Epithelial cell of proximal tubule (primary cell): ENCODE measurements at places on chromosomes 12 and 14.

DNA sequence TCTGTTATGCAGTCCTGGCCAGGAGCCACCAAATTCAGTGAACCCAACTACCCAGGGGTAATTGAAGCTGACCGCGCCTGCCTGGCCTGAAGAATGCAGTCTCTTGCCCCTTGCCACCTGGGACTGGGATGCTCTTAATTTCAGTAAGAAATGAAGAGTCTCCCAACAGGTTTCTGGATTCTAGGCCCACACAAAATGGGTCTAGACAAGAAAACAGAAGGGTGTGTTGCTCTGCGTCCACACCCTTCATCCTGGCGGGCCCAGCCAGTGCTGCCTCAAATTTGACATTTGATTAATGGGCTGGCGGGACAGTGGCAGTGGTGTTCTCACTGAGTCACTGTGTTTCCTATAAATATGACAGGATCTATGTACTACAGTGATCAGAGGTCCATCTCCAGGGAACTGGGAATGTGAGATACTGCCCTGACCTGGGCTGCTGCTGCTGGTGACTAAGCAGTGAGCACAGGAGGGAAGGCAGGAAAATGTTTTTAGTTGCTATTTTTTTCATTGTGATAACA lies 6.5 kb downstream of the TMEM253 start:
- no peak for DNase-seq

GRCh38 chr12:121026274-121027045 lies 10.2 kb upstream of the C12orf43 start:
- no peak for DNase-seq

DNA sequence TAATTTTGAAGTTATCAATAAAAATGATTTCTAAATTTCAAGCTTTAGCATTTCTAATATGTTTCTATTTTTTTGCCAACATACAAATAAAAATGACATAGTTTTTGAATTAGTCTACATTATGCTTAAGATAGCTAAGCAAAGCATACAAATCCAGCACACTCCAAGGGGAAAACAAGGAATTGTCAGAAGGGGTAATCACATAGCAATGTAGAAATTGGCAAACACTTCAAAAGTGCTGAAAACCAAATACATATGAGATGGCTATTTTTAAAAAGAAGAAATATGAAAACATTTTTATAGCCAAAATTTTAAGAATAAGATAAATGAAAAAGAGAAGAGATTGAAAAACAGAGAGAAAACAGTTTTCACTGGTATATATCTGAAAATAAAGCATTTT lies 308.0 kb downstream of the SLC6A15 start:
- no peak for DNase-seq

- DNase-seq = no peak
Measured at GRCh38 chr12:77120156-77121085, 55.1 kb upstream of the E2F7 start.

DNA sequence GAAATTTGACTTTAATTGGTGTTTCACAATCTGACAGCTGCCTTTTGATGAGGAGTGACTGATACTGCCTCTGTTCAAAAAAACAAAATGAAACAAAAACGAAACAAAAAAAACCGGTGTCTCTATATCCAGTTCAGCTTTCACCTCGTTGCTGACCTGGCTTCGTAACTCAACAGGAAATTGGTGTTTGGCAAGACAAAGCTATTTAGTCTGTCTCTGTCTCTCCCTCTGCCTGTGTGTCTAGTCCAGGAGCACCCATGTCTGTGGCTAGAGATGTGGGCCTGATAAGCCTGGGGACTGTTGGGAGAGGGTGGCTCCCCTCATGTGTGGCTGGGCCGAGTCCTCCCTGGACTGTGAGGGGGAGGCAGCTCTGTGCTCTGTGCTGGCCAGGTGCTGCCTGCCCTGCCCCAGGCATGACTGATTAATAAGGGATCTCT lies 11.3 kb downstream of the CACNA1C start:
- DNase-seq = no peak

DNA sequence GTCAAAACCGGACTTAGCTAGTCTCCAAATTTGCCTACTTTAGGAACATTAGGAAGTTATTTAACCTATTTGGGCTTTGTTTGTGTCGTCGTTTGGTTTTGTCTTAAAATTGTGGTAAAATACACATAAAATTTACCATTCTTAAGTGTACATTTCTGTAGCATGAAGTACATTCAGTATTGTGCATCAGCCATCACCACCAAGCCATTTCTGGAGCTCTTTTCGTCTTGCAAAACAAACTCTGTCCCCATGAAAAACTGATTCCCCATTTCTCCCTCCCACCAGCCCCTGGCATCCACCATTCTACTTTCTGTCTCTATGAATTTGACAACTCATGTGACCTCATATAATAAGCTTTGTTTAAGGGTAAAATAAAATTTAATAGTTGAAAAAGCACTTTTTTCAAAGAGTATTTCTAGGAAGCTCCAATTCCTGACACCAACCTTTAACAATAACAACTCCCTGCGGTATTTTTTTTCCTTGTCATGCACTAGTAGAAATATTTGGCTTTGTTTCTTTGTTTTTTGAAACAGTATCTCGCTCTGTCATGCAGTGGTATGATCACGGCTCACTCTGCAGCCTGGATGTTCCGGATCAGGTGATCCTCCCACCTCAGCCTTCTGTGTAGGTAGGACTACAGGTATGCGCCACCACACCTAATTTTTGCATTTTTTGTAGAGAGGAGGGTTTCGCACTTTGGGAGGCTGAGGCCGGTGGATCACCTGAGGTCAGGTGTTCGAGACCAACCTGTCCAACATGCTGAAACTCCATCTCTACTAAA lies 3.6 kb upstream of the UBC start:
- no peak for DNase-seq

GRCh38 chr12:120738252-120739030 lies 12.8 kb downstream of the ACADS start:
- DNase-seq = no peak

GRCh38 chr12:32566663-32567295 lies 112.3 kb upstream of the DNM1L start:
- no peak for DNase-seq

DNA sequence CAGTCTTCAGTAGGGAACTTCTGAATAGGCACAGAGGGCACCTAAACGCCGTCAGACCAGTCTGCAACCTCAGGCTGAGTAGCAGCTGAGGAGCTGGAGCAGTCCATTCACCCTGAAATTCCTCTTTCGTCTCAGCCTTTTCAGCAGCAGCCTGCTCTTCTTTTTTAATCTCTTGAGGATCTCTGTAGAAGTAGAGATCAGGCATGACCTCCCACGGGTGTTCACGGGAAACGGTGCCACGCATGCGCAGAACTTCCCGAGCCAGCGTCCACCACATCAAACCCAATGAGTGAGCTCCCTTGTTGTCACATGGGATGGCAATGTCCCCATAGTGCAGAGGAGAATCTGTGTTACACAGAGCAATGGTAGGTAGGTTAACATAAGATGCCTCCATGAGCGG lies 11.1 kb upstream of the MARK3 start:
- DNase-seq = no peak

DNA sequence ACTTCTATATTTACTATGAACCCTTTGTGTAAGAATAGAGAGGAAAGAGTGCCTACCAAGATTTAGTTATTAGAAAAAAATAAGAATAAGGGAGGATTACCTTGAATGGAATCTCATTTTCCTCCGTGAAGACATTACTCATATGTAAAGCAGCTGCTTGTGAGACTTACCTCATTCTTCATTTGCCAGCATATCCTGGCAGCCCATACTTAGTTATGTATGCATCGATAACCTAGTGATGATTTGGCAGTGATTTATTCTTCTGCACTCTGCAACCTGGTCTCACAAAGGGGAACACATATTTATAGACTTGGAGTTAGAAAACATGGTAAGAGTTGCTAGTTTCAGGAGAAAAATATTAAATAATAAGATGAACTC lies 56.8 kb downstream of the LRFN5 start:
- DNase-seq = peak; percentile 38

DNA sequence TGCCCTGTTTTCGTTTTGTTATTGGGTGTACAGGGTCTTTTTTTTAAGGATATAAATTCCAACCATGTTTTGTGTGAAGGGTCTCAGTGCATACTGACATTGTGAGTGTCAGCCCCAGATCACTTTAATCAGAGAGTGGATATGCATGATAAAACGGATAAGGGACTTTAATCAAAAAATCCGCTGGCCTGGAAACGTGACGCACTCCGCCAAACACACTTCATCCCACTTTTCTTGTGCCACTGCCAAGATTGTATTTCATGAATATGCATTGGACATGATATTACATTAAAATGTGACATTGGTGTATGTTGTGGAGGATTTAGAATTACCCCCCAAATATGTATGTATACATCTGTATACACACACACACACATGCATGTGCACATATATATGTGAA lies 273.1 kb downstream of the VRK1 start:
- DNase-seq = no peak

DNA sequence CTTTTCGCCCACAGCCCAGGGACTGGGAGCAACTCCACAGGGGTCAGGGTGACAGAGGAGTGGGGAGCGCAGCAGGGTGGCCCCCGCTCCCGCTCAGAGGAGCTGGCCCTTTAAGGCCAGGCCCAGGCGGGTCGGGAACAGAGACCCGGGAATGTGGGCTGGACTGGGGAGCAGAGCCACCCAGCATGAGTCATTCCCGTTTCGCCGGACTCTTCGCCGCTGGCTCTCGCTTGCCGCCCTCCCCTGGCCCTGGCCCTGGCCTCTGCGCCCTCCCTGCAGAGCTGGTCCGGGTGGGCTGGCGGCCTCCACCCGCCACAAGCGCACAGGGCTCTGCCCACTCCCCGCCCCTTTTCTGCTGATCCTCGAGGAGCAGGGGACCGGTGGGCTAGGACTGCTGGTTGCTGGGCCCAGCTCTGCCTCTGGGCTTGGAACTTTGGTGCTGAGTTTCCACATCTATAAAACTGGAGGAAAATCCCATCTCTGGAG lies 92.8 kb downstream of the NINJ2 start:
- no peak for DNase-seq

GRCh38 chr14:23543403-23543802 lies 8.2 kb downstream of the ZFHX2 start:
- no peak for DNase-seq

DNA sequence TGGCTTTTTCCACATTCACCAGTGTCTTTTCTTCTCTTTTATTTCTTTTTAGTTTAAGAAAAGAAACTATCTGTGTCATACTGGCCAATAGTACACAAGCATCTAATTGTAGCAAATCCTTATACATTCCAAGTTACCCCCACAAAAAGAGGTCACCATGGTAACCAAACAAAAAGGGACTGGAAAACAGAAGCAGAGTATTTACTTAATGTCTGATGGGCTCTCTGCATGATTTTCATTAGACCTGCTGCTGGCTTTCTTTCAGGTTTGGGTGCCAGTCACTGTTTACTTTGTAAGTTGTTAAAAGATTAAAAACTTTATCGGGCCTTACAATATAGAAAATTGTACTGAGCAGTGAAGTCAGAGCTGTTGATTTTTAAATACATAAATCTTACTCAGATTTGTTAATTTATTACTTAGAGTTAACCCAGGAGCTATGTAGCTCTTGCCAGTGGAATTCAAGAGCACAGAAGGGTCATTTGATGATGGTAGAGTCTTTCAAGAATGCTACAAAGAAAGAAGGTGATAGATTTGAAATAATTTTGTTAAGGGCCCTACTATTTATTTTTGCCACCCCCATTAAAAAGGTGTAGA lies 123.9 kb downstream of the BRMS1L start:
- DNase-seq = no peak

GRCh38 chr14:79791055-79791732 lies 420.1 kb downstream of the DIO2 start:
- no peak for DNase-seq

GRCh38 chr14:31777312-31777711 lies 216.1 kb downstream of the NUBPL start:
- no peak for DNase-seq

GRCh38 chr12:128551266-128551665 lies 272.5 kb downstream of the SLC15A4 start:
- DNase-seq = no peak

- no peak for DNase-seq
Measured at GRCh38 chr14:37591311-37591940, 3.6 kb downstream of the FOXA1 start.

DNA sequence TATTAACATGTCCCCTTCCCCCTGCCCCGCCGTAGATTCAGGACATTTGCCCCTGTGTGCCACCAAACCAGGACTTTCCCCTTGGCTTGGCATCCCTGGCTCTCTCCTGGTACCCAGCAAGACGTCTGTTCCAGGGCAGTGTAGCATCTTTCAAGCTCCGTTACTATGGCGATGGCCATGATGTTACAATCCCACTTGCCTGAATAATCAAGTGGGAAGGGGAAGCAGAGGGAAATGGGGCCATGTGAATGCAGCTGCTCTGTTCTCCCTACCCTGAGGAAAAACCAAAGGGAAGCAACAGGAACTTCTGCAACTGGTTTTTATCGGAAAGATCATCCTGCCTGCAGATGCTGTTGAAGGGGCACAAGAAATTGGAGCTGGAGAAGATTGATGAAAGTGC lies 28.9 kb downstream of the HRK start:
- DNase-seq = no peak

GRCh38 chr14:98957211-98958047 lies 314.6 kb downstream of the BCL11B start:
- DNase-seq = no peak

DNA sequence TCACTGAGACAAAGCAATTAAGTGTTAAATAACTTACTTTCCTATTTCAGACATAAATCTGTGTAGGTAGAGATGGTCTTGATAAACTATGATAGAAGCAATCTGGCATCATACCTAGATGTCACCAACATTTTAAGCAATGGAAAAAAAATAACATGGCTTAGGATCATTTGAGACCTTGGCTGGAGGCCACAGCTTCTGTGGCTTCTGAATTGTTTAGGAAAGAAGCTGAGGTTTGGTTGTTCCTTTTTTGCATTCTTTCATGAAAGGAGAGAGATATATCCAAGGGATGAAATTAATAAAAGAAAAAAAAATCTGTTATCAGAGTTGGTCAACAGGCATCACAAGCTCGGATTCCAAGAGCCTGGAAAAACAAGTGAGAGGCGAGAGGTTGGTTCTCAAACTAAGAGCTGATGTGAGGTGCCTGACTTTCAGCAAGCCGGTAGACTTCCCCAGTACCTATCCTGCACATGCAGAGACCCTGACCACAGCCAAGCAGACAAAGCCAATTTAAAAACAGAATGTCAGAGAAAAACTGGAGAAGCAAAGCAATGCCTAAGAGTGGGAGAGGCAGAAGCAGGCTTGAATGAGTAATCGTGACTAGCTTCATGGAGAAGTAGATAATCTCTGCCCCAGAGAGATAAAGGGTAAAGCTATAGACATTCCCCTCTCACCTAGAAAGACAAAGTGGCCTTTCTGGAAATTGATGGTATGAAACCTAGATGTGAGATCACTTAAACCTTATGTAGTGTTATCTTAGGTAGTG lies 43.4 kb upstream of the ST8SIA1 start:
- DNase-seq = no peak

GRCh38 chr12:118827047-118827446 lies 154.3 kb upstream of the SRRM4 start:
- no peak for DNase-seq

- DNase-seq = no peak
Measured at GRCh38 chr12:82942521-82942920, 255.8 kb downstream of the TMTC2 start.

GRCh38 chr12:105573574-105573973 lies 243.1 kb downstream of the C12orf75 start:
- DNase-seq = no peak
